T-cell (primary cell): ENCODE measurements at places on chromosomes 5 and 9.
A peak's percentile ranks its signal among the peaks of the same experiment; 100 is the strongest.

GRCh38 chr9:108511307-108511706, 344.5 kb downstream of the ACTL7B start:
- DNase-seq, result no peak

DNA sequence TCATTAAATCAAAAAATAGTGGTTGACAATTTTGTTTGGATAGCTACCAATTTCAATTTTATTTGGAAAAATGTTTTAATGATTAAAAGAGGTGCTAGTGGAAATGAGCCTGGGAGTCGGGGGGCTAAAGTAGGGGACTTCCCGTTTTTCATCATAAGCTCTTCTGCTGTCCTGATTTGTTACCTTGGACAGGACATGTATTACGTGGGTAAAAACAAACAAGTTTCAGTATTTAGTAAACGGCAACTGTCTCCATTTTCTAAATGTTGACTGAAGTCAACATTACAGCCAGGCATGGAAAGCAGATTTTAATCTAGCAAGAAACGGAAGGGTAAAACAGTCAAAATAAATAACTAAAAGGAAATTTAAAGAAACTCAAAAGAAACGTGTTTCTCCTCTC, 212.3 kb upstream of the GRAMD2B start:
- DNase-seq, result no peak

GRCh38 chr5:129094924-129095899, 663 bp downstream of the ISOC1 start:
- DNase-seq, result peak; percentile 36

GRCh38 chr5:66307647-66308241, 163.6 kb downstream of the SREK1 start:
- DNase-seq, result no peak

DNA sequence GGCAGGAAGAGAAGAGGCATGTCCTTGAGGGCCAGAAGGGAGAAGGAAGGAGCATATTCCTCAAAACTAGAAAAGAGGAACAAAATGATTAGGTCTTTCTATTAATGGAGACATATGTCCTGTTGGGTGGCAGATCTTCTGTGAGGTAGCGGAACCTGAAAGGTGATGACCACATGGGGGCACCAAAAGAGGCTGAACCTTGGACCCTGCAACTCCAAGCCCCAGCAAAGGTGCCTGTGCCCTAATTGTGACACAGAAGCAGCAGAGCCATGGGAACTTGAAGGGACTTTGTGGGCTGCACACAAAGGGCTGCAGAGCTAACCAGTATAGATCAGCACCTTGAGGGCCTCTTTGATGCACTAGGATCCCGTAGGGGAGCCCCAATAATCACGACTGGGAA, 158.0 kb downstream of the BAAT start:
- DNase-seq, result no peak

DNA sequence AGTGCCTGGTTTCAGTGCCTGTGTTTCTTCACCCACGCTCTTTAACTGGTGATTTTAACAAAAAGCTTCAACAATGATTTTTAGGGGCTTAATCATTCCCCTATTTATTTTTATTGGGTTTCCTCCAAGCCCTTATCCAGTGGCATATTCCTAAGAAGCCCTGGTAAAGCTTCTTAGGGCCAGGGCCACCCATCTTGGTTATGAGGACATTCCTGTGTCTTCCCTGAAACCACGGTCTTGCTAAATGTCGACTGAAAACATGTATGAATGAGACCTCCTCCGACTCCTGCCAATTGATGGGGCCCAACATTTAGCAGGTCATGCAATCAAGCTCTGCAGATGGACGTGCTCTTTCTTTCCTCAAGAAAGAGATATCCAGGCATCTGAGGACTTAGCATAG, 13.7 kb upstream of the CARTPT start:
- no peak for DNase-seq

DNA sequence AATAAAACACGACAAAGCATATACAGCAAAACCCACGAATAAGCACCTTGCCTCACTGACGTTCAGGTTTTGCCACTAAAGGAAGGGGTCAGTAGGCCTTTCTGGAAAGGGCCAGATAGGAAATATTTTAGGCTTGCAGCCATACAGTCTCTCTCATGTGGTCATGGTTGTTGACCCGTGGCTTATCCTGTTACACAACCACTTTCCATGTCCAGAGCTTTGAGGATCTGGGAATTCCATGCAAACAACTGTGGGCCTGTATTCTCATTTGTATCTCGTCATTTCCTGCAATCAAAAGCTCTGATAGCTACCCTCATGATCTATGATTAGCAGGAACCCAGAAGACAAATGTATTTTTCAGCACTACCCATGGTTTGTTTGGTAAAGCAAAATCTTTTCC, 108.3 kb downstream of the DRD1 start:
- DNase-seq, result no peak

DNA sequence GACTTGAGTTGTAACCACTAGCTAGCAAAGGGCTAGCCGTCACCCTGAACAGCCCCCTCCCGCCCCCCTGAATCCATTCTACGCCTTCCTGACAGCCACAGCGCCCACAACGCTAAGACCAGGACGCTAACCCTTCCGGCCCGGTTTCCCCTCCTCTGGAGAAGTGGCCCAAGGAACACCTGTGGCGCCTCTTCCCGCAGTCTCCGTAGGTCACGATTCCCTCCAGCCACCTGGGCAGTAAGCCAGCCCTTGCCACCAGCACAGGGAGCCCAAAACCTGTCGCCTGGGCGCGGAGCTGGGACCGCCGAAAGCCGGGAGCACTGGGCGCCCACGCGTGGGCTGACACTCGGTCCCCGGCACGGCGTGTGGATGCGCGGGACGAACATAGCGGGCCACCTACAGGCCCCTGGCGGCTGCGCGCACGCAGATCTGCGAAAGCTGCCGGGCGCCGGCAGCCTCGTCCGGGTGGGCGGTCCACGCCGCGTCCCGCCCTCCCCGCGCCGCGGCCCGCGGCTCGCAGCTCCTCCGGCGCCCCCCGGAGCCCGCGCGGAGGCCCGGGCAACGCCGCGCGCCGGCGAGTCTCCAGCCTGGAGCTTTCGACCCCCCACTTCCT, 596 bp downstream of the IRF1 start:
- DNase-seq, result no peak

DNA sequence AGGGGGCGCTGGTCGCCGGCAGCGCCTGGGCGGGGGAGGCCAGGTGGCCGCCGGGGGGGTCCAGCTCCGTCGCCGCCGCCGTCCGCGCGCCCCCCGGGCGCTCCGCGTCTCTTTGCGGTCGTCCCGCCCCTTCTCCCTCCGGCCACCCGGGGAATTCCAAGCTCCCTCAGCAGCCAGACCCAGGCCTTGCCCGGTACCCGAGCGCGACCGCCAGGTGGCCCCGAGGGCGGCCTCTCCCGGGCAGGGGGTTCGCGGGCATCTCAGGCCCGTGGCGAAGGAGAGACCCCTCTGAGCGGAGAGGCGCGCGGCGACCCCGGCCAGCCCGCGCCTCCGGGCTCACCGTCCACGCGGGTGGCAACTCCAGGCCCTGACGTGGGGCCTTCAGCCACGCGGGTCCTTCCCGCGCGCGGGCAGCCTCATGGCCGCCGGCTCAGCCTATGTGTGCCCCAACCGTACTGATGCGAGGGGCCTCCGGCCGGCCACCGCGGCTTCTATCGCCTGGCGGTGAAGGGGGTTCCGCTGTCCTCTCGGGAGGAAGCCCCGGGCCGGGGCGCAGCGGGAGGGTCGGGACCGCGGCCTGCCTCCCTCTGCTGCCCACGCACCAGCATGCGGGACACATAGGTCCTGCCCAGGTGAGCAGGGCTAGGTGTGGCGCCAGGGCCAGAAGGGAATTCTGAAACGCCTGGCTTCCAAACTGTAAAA, 529 bp upstream of the NRARP start:
- DNase-seq, result no peak

- no peak for DNase-seq
These were observed 1.0 kb downstream of the CSF1R start for GRCh38 chr5:150085191-150085912.

DNA sequence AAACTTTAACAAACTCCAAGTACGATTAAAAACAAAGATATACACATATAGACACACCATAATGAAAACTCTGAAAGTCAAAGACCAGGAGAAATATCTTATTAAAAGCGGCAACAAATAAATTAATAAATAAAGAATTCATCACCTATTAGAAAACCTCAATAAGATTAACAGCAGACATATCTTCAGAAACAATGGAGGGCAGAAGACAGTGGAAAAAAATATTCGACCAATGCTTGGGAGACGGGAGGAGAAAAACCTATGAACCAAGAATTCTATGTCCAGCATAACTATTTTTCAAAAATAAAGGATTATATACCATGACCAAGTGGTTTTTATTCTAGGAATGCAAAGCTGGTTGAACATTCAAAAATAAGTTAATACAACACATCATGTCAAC, 578.6 kb upstream of the CCNG1 start:
- DNase-seq, result no peak

- no peak for DNase-seq
These were observed 114.3 kb upstream of the DAP start for GRCh38 chr5:10875201-10875768.

DNA sequence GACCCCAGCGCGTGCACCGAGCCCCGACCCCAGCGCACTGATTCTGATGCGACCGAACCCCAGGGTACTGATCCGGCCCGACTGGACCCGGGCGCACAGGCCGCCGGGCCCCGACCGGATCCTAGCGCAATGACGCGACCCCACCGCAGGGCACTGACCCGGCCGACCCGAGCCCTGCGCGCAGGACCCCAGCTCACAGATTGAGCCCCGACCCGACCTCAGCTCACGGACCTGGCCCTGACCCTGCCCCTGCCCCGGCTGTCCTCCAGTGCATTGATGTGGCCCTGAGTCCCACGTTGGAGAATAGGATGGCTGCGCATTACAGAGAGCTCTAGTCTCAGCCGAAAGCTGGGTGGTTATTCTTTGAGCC, 438 bp downstream of the TRIP13 start:
- DNase-seq, result no peak

GRCh38 chr5:66872736-66873331, 276.6 kb downstream of the MAST4 start:
- DNase-seq, result no peak

- DNase-seq, result no peak
These were observed 5.8 kb upstream of the RECK start for GRCh38 chr9:36030871-36031270.

GRCh38 chr9:134268747-134269146, 57.5 kb upstream of the RXRA start:
- no peak for DNase-seq

DNA sequence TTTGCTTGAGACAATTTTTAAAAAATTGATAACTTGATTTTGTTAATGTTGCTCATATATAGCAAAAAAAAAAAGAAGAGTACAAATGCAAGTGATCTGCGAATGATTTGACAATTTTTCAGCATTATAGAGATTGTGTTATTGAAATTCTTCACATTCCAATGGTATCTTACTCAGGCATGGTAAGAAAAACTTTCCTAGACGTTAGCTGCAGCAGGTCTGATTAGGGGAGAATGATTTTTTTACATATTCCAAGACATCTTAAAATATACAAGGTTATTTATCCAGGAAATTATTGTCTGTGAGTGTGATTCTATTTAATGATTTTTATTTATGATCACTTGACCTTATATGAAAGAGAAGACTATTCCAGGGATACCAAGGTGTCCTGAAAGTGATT, 361.9 kb downstream of the MAT2B start:
- no peak for DNase-seq

GRCh38 chr5:3198074-3198449, 397.6 kb upstream of the IRX1 start:
- no peak for DNase-seq

GRCh38 chr9:27534131-27534530, 4.5 kb upstream of the MOB3B start:
- no peak for DNase-seq

- DNase-seq, result no peak
These were observed 189.0 kb downstream of the TRIO start for GRCh38 chr5:14332038-14332631.

DNA sequence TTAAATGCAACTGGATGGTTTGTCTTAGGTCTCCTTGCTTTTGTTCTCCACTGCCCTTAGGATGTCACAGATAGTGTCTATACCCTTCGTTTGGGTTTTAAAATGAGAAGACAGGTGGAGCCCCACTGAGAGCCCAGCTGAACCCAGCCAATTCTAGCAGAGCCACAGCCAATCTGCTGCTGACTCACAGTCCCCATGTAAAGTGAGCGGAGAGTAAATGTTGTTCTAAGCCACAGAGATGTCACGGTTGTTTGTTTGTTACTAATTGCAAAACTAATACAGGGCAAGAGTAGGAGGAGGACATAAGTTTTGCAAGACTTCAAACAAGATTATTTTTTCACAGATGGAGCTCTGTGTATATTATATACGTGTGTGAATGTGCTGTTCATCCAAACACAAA, 50.5 kb upstream of the AGXT2 start:
- no peak for DNase-seq

DNA sequence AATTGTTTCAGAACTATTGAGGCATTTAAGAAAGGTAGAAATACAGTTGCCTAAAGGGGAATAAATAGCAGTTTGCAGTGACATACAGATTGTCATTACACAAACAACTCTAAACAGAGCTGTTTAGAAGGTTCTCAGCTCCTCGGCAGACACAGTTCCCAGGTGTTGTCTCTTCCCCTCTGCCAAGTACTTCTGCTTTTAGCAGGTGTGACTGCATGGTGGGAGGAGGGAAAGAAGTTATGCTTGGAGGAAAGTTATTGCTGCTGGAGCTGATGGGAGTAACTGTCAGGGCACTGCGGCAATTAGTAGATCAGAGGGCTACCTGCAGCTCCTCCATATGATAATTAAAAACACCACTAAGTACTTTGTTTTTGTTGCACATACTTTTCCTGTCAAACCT, 14.5 kb downstream of the EDIL3 start:
- no peak for DNase-seq

- no peak for DNase-seq
These were observed 7.8 kb downstream of the ENG start for GRCh38 chr9:127846443-127847177.

DNA sequence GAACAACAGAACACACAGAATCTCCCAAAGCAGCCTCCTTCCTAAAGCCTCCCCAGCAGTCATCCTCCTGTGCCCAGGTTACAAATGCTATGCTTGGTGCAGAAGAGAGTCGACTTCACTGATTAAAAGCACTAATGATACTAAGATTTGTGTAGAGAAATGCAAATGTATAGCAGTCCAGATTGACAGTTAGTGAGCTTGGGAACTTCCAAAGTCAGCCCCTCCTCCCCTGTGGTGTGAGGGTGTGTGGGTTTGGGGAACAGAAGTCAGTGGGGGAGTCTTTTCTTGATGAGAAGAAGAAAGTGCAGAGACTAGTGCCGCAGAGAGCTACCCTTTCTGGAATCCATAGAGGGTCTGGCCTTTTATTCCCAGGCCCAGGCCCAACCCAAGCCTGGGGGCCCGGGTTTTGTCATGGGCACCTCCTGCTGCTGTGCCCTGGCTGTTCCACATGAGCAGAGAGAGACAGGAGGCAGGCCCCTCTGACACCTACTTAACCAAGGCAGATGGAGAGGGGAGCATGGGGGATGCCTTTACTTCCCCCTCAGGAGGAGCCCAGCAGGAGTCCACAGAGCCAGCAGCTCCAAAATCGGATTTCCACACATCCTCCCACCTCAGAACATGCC, 173.3 kb downstream of the DENND1A start:
- no peak for DNase-seq

DNA sequence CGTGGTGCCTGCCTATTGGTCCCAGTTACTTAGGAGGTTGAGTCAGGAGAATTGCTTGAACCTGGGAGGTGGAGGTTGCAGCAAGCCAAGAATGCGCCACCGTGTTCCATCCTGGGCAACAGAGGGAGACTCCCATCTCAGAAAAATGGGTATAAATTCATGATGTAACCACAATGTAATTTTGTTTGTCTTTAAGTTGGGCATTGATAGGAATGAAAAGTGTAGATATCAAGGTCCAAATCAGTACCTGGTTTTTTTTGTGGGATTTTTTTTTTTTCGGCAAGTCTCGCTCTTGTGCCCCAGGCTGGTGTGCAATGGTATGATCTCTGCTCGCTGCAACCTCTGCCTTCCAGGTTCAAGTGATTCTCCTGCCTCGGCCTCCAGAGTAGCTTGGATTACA, 7.4 kb downstream of the NPM1 start:
- DNase-seq, result no peak
